Activated T-cell treated with anti-CD3 and anti-CD28 coated beads for 24 hours (primary cell): ENCODE measurements at places on chromosomes 5 and 9.
A peak's percentile ranks its signal among the peaks of the same experiment; 100 is the strongest.

- no peak for DNase-seq
These were observed 150 bp downstream of the SNX30 start for GRCh38 chr9:112750764-112751055.

DNA sequence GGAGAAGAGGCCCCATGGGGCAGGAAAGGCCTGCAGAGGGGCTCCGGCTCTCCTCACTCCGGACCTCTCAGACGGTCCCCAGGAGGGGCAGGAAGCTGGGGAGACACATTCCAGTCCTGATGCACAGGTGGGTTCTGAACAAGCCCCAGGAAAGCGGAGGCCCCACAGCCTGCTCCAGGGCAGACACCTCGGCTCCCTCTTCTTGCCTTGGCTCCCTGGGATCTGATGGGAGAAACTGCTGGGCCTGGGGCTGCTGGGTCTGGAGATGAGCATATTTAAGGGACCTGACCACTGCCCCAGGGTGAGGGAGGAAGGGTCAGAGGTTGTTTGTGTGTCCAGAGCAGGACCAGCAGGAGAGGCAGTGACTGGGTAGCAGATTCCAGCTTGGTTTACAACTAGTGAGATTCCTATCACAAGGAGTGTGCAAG lies 1.2 kb downstream of the CORO2A start:
- no peak for DNase-seq

DNA sequence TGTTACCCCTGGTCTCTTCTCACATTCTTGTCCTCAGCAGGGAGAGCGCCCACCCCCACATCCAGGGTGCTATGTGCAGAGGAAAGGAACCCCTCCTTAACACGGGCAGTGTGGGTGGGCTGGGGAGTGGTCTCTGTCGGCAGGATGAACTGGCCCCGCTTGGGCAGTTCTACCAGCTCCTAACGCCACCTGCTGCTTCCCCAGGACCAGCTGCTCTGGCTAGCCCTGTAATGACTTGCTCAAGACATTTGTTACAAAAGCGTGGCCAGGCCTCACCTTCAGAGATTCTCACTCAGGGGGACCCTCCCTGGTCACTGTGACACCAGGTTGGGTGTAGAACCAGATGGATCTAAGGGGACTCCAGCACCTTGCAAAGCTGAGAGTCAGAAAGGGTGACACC lies 82.4 kb downstream of the HMCN2 start:
- no peak for DNase-seq

GRCh38 chr9:19424176-19424779 lies 15.5 kb downstream of the ACER2 start:
- no peak for DNase-seq

- DNase-seq, result no peak
These were observed 39.6 kb downstream of the TRIO start for GRCh38 chr5:14182761-14183160.

DNA sequence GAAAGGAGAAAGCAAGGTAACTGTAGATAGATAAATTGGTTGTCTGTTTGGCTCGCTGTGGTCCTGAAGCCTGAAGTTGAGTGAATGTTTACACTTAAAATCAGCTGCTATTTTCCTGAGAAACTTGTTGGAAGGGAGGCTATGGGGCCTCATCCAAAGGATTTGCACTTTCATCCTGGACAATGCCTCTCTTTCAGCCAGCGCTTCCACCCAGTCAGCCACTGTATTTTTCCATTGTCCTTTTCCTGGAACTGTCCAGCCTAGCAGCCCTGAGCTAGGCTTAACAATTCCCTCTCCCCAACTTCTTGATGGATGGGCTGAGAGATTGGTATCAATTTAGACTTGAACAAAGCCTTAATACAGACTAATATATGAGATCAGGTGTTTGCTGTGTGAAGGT lies 429.2 kb downstream of the DMAC1 start:
- no peak for DNase-seq

DNA sequence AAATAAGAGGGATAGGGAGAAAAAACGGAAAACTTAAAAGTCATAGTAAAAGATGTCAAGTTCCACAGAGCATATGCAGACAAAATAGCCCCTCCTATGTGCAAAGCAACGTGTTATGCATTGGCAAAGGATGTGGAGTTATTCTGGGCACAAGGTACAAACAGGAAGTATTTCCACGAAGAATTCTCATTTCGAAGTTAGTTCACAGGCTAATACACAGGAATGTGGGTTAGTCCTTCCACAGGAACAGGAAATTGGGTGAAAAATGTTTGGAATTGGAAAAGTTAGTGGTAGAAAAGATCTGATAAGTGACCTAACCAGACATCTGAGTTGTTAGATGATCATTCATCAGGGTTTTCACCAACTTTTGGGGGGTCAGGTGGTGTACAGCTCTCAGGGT lies 326.6 kb downstream of the EBF1 start:
- no peak for DNase-seq

- no peak for DNase-seq
These were observed 95.6 kb downstream of the DENND1A start for GRCh38 chr9:123834218-123834888.

DNA sequence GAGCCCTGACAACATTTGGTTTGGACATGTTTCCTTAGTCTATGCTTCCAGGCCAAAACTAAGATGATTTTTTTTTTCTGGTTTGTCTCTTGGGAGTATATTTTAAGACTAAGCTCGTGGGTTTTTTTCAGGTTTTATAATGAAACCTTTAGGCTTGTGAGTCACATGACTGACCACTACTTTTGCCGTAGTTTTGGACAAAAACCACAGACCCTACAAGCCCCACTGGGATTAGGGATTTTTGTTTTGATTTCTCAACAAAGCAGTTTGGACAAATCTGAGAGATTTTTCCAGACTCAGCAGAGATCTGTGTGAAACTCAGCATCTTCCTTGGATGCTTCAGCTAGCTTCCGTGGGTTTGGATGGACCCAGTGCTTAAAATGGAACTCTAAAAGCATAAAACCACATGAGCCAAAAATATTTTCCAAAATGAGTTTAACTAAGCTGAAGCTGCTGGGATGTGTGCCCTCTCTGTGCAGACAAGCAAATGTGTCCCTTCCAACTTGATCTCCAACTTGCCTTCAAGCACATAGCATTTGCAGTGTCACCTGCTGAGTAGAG lies 70.3 kb upstream of the SMIM15 start:
- DNase-seq, result no peak

- DNase-seq, result no peak
These were observed 53.9 kb upstream of the PHYKPL start for GRCh38 chr5:178286226-178287090.

- DNase-seq, result no peak
These were observed 70.8 kb downstream of the NXNL2 start for GRCh38 chr9:88605512-88606362.

GRCh38 chr5:113824307-113824706 lies 310.8 kb downstream of the YTHDC2 start:
- no peak for DNase-seq

DNA sequence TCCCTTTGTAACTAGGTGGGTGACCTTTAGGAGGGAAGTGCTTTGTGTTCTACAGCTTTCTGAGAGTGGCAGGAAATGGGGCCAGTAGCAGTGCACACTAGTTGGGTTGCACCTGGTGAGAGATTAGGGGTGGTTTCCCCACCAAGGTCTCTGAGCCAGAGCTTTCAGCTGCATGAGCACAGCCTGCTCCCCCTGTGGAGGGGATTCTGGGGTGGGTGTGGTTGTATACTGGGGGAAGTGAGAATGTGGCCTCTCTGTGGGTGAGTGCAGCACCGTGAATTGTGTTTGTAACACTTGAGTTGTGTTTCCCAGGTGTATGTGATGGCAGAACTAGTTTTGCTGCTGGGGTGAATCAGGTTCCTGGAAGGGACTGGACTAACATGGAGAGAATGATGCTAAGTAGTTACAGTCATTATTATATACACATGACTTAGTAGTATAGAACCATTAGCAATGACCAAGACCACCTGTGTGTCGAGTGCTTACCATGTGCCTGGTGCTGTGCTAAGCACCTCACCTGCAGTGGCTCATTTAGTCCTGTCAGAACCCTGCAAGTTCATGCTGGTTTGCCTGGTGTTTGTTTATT lies 11.8 kb upstream of the CXXC5 start:
- peak; percentile 44 for DNase-seq

DNA sequence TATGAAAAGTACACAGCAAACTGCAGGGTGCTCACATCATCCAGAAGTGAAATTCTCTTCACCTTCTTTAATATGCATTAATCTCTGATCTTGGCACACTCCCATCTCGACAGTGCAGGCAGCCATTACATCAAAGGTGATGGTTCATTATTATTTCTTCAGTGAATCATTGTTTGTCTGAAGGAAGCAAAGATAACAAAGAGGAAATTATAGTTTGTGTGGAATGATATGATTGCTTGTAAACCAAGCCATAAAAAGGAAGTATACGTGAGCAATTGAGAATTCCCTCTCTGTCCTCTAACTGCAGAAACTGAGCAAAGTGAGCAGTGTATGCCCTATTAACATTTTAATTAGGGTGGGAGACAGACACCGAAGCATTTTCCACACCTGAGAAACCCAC lies 171.6 kb upstream of the PPP1R2B start:
- no peak for DNase-seq

DNA sequence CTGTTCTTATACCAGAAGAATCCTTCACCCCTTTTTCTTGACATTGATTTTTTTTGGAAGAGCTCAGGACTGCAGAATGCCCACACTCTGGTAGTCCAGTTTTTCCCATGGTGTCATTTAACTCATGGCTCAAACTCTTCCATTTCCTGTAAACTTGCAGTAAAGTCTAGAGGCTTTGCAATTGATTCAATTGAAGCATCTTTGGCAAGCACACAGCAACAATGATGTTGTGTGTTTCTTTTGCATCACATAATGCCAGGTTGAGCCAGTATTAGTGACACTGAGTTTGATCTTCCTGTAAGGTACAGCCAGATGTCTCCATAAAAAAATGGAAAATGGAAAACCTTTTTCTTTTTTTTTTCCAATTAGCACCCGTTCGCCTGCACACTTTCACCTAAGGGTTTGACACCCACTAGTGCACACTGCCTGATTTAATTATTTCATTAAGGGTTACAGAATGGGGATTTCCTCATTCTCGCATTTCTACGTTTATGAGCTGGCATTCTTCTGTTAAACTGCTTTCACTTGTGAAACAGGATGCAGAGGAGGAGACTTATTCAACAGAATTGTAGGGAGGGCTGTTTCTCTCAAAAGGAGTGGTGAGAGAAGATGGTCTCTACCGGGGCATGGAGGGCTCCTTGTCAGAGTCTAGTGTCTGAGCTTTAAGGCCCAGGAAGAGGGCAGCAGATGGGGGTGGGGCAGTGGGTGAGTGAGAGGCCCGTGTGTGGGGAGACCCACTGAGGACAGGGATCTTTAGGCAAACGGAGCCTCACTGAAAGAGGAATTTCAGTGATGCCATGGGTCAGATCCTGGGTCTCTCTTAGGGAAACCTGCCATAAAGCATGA lies 2.2 kb upstream of the S1PR3 start:
- peak; percentile 11 for DNase-seq

- no peak for DNase-seq
These were observed 370.1 kb downstream of the KIAA0825 start for GRCh38 chr5:94248175-94248875.

- no peak for DNase-seq
These were observed 16.3 kb upstream of the PLEKHG4B start for GRCh38 chr5:75331-76320.

DNA sequence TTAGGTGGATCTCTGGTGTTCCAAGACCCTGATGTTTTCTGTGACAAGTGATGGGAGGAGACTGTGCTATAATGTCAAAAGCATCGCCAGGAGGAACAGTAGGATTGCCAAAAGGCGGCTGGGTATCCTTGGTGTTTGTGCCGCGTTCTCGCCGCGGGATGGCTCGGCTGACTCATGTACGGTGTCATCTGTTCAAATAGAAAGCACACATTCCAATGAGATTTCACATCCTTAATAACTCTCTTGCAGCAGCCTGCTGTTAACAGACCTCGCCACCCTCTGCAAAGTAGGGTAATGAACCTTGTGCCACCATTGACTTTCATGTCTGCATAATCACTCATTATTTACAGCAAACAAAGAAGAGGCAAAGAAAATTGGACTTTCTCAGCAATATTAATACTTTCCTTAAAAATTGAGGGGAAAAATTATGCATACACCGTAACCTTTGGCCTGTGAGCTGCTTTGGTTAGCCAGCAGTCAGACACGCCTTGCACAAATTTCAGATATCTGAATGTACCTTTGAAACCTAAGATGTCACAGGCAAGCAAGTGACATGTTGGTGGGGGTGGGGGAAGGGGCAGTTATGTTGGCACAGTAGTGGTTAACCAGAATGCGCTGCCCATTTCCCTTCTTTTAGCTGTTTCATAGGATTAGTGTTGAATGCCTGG lies 289.4 kb downstream of the EFNA5 start:
- no peak for DNase-seq

GRCh38 chr9:16453390-16453789 lies 417.1 kb downstream of the BNC2 start:
- DNase-seq, result no peak

DNA sequence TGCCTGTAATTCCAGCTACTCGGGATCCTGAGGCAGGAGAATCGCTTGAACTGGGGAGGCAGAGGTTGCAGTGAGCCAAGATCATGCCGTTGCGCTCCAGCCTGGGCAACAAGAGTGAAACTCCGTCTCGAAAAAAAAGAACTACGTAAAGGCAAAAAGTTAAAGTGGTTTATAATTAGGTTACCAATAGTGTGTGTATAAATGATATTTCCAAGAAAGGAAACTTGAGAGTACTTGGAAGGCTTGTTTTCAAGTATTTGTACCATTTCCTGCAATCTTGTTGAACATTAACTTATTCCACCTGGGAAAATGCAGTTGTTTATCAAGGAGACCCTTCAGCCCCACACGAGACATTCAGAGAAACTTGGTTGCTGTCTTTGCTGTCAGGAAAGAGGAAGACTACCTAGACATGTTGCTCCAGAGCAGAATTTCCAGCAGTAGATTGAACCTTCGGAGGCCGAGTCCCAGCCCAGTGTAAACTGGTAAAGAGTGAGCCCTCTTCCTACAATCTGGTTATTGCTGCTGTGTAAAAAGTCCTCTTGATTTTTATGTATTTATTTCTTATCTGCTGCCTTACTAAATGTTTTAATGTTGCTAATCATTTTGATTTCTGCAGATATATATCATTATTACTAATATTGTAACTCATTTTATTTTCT lies 30.1 kb downstream of the STXBP1 start:
- DNase-seq, result no peak

DNA sequence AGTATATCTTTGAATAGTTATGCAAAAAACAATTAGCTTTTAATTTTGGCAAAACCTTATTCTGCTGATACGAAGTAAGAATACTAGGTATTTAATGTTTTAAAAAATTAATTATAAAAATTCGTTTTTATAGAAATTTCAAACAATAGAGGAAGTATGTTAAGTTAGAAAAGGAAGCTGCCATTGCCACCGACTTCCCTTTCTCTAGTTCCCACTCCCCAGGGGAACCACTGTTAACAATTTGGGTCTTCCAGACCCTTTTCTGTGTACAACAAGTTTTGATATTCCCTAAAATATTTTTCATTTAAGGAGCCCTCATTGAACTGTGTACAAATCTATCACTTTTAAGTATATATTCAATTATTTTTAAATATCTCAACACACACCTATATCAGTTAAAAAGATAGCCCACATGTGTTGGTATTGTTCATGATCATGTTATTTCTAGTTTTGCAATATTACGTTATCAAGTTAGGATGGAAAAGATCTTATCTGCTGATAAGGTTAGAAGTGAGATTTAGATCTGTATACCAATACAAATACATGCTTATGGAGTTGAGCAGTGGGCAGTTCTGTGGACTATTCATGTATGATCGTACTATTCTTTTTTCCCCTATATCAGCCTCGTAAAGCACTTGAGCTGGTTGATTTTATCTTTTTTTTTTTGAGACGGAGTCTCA lies 25.9 kb downstream of the NDFIP1 start:
- no peak for DNase-seq

GRCh38 chr5:82183828-82184227 lies 94.3 kb downstream of the RPS23 start:
- DNase-seq, result no peak

- no peak for DNase-seq
These were observed 150.9 kb downstream of the OSTF1 start for GRCh38 chr9:75239176-75239575.
